ENCODE measurements at places on chromosomes 2 and 18.
A peak's percentile ranks its signal among the peaks of the same experiment; 100 is the strongest.

- no peak for DNase-seq
These were observed 193.8 kb upstream of the RND3 start for GRCh38 chr2:150681120-150681804.

- no peak for DNase-seq
These were observed 2.5 kb downstream of the RPIA start for GRCh38 chr2:88693911-88694414.

DNA sequence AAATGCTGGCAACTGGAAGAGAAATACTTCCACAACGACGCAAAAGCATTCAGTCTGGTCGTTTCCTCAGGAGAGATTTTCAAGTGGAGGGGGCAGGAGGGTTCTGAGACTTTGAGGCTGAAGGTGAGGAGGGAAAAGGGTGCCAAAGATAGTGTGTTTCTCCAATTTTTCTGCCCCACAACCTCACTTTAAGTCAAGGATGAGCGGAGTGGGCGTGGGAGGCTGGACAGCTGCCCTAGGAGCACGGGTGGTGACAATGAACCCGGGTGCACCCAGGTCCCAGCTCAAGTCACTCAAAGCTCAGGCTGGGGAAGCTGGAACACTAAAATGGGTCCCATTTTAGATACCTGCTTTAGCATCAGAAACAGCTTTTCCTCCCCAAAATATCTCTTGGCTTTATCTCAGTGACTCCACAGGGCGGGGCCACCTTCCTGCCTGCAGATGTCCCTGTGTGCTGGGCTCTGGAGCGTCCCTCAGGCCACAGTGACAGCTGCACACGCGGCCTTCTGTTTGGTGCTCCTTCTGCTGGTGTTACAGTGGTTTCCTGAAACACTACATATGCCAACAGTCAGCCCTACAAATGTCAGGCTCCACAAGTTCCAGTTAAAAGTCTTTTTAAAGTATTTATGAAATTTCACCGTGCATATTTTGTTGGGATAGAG lies 1.4 kb upstream of the MBP start:
- DNase-seq: no peak

GRCh38 chr2:102753563-102754159 lies 8.2 kb upstream of the TMEM182 start:
- peak; percentile 24 for DNase-seq

DNA sequence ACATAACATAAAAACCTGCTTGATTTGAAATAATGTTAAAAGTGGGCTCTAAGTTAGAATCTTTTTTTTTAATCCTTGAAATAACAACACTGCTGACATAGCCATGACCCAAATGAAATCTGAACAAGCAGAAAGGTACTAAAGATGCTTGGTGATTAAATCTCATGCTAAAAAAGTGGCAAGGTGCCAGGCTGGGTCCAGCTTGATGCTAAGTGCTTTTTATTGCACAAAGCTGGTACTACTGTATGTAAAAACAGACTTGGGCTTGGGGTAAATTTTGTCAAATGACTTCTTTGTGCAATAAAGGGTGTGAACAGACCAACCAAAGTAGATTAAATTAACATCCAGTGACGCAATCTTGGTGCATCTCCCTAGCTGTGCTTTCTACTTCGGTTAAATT lies 13.4 kb downstream of the BCL11A start:
- DNase-seq: no peak

GRCh38 chr18:7872569-7872968 lies 305.5 kb downstream of the PTPRM start:
- DNase-seq: no peak

DNA sequence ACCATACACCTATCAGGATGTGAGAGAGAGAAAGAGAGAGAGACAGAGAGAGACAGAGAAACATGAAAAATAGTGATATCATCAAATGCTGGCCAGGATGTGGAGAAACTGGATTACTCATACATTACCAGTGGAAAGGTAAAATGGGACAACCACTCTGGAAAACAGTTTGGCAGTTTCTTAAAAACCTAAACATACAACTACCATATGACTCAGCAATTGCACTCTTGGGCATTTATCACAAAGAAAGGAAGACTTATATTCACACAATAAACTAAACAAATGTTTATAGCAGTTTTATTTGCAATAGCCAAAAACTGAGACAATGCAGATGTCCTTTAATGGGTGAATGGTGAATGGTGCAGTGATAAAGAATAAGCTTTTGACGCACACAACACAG lies 29.1 kb downstream of the SLC4A3 start:
- no peak for DNase-seq

Measured in NCI-H1105 (cell line).